GM12878 (cell line): ENCODE measurements at places on chromosomes 13 and 19. TPM values are rescaled to one million over a fixed set of nuclear protein-coding genes. Genes with fewer than 3 reads are reported as not detected.

TNFRSF19 gene
- 41.3 and 46.2 TPM in 2 replicates for polyA plus RNA-seq

DNA sequence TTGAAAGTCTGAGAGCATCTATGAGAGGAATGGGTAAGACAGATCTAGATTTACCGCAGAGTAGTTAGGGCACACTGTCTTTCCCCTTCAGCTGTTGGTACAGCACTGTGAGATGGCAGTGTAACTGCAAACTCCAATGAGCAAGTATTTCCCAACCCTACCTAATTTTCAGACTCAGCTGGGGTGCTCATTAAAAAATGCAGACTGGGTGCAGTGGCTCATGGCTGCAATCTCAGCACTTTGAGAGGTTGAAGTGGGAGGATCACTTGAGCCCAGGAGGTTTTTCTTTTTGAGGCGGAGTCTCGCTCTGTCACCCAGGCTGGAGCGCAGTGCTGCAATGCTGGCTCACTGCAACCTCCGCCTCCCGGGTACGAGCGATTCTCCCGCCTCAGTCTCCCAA lies 12.6 kb downstream of the QPCTL start:
- peaks cover 19% of the 10 kb centered on the region for H3K4me1 ChIP-seq
- 0 out of 2 replicates have a peak overlapping the region, but pooled peaks have one; percentile 26 for H3K27ac ChIP-seq
- DNase-seq: no peak
- no peaks in the 10 kb centered on the region for H3K27me3 ChIP-seq
- H3K36me3 ChIP-seq: peaks cover 6% of the 10 kb centered on the region; the same call in 1 of the 2 replicates

LIN37 gene
- 9.0 and 11.9 TPM in 2 replicates for polyA plus RNA-seq

CLEC17A gene
- 47.6 and 54.3 TPM in 2 replicates for polyA plus RNA-seq

- H3K36me3 ChIP-seq: no peaks in the 10 kb centered on the region; the same call in 1 of the 2 replicates
- peaks cover 38% of the 10 kb centered on the region for H3K4me1 ChIP-seq
- DNase-seq: no peak
- peak overlapping the region; percentile 85 for H3K27ac ChIP-seq
Observed at GRCh38 chr13:46383383-46383782, 3.7 kb downstream of the RUBCNL start.

GRCh38 chr13:95564091-95564490 lies 11.6 kb downstream of the CLDN10 start:
- H3K27ac ChIP-seq: no peak overlapping the region
- H3K36me3 ChIP-seq: no peaks in the 10 kb centered on the region
- no peaks in the 10 kb centered on the region for H3K4me1 ChIP-seq
- H3K4me3 ChIP-seq: no peak overlapping the region
- DNase-seq: no peak

DCT gene
- not detected in 2 replicates for polyA plus RNA-seq

AXL gene
- polyA plus RNA-seq: 0.05 and 0.20 TPM in 2 replicates

MRPS31 gene
- 47.8 and 48.0 TPM in 2 replicates for polyA plus RNA-seq

DNA sequence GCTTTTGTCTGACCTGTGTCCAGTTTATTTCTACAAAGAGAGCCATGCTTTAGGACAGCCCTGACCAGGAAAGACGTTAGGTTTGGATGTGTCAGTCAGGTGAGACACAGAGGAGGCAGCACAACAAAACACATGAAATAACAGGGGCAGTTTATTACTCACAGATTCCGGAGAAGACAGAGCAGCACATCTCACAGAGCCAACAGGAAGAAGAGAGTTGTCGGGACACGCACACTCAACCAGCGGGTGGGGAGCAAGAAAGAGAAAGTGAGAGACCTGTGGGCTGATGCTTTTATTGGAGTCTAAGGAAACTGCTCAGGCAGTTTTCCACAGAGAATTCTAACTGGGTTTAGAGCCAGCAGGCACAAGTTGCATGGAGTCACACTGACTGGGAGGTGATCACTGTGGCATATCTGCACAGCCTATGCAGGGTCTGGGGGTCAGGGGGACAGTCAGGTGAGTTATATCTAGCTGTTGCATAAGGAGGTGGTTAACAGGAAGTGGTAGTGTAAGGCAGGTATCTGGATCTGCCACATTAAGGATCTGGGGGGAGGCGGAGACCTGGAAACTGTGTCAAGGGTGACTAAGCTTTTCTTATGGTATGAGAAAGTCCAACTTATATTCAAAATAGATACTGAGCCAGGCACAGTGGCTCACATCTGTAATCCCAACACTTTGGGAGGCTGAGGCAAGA lies 24.1 kb upstream of the CEACAM20 start:
- H3K36me3 ChIP-seq: no peaks in the 10 kb centered on the region
- no peaks in the 10 kb centered on the region for H3K4me1 ChIP-seq
- H3K27me3 ChIP-seq: no peaks in the 10 kb centered on the region
- H3K4me3 ChIP-seq: no peak overlapping the region

ZNF154 gene
- 0.79 and 1.1 TPM in 2 replicates for polyA plus RNA-seq

DNA sequence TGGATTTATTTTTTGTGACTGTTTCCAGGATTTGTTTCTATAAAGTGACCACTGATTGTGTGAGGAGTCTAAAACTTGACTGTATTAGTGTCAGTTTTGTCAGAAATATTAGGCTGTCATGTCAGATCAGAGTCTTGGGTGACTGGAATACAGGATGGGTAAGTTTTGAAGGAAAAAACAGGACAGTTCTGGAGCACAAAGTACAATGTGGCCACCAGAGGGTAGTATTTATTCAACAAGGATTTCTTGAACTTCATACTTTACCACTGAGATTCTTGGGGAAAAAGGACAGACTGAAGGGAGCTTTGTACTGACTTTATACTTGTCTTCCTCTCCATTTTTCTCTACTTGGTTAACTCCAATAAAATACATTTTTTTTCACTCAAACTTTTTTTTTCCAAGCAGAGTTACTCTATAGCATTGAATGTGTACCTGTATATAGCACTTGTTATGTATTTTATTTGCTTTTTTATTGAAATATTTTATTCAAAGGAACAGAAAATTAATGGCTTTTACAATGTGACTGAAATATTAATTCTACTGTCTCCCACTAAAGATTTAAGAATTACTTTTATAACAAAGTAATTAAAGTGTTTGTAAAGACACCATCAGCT lies 51.1 kb downstream of the LMO7 start:
- H3K27ac ChIP-seq: no peak overlapping the region
- H3K36me3 ChIP-seq: no peaks in the 10 kb centered on the region
- H3K4me1 ChIP-seq: no peaks in the 10 kb centered on the region
- H3K4me3 ChIP-seq: no peak overlapping the region
- no peak for DNase-seq

FPR3 gene
- not detected in 2 replicates for polyA plus RNA-seq

GRCh38 chr13:58660826-58661225 lies 1029.3 kb downstream of the PCDH17 start:
- H3K36me3 ChIP-seq: no peaks in the 10 kb centered on the region
- H3K4me3 ChIP-seq: no peak overlapping the region
- DNase-seq: no peak
- H3K27me3 ChIP-seq: no peaks in the 10 kb centered on the region
- H3K4me1 ChIP-seq: no peaks in the 10 kb centered on the region

DNA sequence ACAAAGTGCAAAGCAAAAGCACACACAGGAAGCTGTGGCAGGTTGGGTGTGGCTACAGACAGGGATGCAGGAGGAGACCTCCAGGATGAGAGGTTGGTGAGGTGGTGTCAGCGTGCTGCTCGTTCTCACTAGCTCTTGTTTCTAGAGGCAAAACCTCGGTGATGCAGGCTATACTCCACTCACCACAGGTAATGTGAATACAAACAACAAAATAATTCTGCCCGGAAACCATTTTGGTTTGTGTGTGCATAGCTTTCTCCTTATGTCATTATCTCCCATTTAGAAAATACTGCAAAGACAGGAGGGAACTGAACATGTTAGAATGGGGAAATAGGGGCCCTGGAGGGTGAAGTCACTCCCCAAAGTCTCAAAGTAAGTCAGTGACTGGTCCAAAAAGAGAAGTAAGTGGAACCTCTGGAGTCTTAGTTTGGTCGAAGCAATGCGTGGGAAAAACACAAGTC lies 9.4 kb downstream of the LCP1 start:
- no peaks in the 10 kb centered on the region for H3K27me3 ChIP-seq
- H3K4me3 ChIP-seq: peak overlapping the region; percentile 72
- H3K36me3 ChIP-seq: peaks cover 12% of the 10 kb centered on the region
- DNase-seq: no peak

DNA sequence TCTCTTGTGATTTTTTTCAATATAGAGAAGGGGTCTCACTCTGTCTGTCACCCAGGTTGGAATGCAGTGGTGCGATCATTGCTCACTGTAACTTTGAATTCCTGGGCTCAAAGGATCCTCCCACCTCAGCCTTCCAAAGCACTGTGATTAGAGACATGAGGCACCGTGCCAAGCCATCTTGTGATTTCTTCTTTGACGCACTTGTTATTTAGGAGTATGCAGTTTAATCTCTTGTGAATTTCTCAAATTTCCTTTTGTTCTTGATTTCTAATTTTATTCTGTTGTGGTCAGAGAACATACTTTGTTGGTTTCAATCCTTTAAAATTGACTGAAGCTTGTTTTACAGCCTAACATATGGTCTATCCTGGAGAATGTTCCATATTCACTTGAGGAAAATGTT lies 14.5 kb downstream of the IPO5 start:
- DNase-seq: no peak
- no peaks in the 10 kb centered on the region for H3K36me3 ChIP-seq
- H3K27me3 ChIP-seq: no peaks in the 10 kb centered on the region

- no peak overlapping the region for H3K4me3 ChIP-seq
- H3K36me3 ChIP-seq: no peaks in the 10 kb centered on the region
- H3K27me3 ChIP-seq: peaks cover 5% of the 10 kb centered on the region; the same call in 1 of the 2 replicates
- H3K4me1 ChIP-seq: no peaks in the 10 kb centered on the region
- H3K27ac ChIP-seq: no peak overlapping the region
Observed at GRCh38 chr13:110379358-110379757, 72.3 kb downstream of the COL4A2 start.

DNA sequence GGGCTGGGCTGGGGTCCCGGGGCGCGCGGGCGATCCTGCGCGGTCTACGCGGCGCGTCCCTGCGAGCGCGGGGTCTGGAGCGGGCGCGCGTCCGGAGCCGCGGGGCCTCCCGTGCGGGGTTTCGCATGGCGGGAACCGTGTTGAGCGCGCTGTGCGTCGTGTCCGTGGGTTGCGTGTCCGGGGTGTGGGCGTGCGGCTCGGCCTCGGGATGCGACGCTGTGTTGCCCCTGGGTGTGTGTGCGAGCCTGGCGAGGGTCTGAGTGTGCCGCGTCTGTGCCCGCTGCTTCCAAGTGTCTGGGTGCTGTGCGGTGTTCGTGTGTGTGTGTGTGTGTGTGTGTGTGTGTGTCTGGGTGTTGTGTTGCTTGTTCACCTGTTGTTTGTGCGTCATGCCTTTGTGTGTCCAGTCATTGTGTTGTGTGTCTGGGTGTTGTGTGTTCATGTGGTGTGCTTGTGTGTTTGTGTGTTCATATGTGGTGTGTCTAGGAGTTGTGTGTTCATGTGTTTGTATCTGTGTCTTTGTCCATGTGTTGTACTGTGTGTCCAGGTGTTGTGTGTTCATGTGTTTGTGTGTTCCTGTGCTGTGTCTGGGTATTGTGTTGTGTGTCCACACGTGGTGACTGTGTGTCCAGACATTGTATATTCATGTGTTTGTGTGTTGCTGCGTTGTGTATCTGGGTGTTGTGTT lies 552 bp downstream of the PLK5 start:
- H3K4me1 ChIP-seq: no peaks in the 10 kb centered on the region
- H3K36me3 ChIP-seq: no peaks in the 10 kb centered on the region
- DNase-seq: no peak
- H3K27me3 ChIP-seq: no peaks in the 10 kb centered on the region; the same call in none of the 2 replicates
- H3K4me3 ChIP-seq: no peak overlapping the region

THSD1 gene
- polyA plus RNA-seq: not detected in 2 replicates

GRCh38 chr19:6439743-6440142 lies 6.2 kb upstream of the SLC25A41 start:
- no peaks in the 10 kb centered on the region for H3K27me3 ChIP-seq
- no peak for DNase-seq
- H3K36me3 ChIP-seq: no peaks in the 10 kb centered on the region
- H3K4me3 ChIP-seq: no peak overlapping the region
- no peaks in the 10 kb centered on the region for H3K4me1 ChIP-seq

LILRA1 gene
- polyA plus RNA-seq: not detected in 2 replicates

TPTE2 gene
- 0.83 and 1.7 TPM in 2 replicates for polyA plus RNA-seq

GRCh38 chr13:37596805-37597204 lies 1.8 kb downstream of the POSTN start:
- H3K27ac ChIP-seq: no peak overlapping the region
- H3K4me1 ChIP-seq: no peaks in the 10 kb centered on the region
- no peak overlapping the region for H3K4me3 ChIP-seq
- H3K27me3 ChIP-seq: no peaks in the 10 kb centered on the region

ZNF600 gene
- 11.2 and 12.2 TPM in 2 replicates for polyA plus RNA-seq

DNA sequence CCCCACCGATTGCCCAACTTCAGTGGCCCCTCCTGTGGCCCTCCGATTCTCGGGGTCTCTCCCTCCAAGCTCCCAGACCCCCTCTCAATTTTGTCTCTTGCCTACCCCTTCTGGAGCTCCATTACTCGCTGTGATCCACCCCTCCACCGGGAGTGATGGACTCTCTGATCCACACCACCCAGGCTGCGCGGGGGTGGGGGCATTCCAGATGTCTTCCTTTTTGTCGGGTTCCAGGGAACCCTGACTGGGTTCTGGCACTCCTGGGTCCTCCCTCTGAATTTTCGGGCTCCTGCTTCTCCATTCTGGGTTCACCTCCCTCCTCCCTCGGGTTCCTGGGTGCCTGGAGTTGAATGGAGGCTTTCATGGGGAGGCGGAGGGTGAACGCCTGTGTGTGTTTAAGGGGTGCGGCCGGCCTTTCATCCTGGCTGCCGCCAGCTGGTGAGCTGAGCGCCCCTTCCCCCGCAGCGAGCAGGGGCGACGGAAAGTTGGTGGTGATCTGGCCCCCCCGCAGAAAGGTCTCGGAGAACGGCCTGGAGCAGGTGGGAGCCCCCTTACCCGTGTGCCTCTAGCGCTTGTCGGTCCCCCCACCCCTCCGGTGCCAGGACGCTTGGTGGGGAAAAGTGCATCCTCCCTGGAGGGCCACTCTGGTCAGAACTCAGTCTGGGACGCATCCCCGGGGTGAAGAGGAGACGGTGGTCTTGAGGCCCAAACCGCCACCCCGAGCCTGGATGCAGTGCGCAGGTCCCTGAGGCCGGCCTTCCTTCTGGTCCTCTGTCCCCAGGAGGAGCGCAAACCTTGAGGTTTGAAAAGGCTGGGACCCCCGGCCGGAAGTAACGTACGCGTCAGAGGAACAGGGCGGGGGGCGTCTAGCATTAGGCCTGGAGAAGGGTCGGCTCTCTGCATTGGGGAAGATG lies 1.6 kb downstream of the MISP3 start:
- no peaks in the 10 kb centered on the region for H3K36me3 ChIP-seq
- peaks cover 19% of the 10 kb centered on the region for H3K4me1 ChIP-seq
- no peak for DNase-seq

GRCh38 chr13:44403461-44404056 lies 29.9 kb downstream of the SERP2 start:
- H3K4me1 ChIP-seq: no peaks in the 10 kb centered on the region
- peaks cover 3% of the 10 kb centered on the region for H3K27me3 ChIP-seq
- no peak overlapping the region for H3K27ac ChIP-seq
- no peak for DNase-seq
- no peaks in the 10 kb centered on the region for H3K36me3 ChIP-seq

- H3K36me3 ChIP-seq: no peaks in the 10 kb centered on the region
- DNase-seq: no peak
- H3K4me3 ChIP-seq: no peak overlapping the region
- H3K27ac ChIP-seq: no peak overlapping the region
- no peaks in the 10 kb centered on the region for H3K27me3 ChIP-seq
Observed at GRCh38 chr19:6044056-6044805, 66.1 kb downstream of the RFX2 start.

GRCh38 chr13:32056316-32056715 lies 24.7 kb downstream of the FRY start:
- no peak overlapping the region for H3K27ac ChIP-seq
- no peaks in the 10 kb centered on the region for H3K4me1 ChIP-seq
- no peaks in the 10 kb centered on the region for H3K27me3 ChIP-seq
- no peak overlapping the region for H3K4me3 ChIP-seq
- H3K36me3 ChIP-seq: no peaks in the 10 kb centered on the region
